ENCODE measurements at places on chromosomes 3 and 15. TPM values are rescaled to one million over a fixed set of nuclear protein-coding genes. Genes with fewer than 3 reads are reported as not detected.

DNA sequence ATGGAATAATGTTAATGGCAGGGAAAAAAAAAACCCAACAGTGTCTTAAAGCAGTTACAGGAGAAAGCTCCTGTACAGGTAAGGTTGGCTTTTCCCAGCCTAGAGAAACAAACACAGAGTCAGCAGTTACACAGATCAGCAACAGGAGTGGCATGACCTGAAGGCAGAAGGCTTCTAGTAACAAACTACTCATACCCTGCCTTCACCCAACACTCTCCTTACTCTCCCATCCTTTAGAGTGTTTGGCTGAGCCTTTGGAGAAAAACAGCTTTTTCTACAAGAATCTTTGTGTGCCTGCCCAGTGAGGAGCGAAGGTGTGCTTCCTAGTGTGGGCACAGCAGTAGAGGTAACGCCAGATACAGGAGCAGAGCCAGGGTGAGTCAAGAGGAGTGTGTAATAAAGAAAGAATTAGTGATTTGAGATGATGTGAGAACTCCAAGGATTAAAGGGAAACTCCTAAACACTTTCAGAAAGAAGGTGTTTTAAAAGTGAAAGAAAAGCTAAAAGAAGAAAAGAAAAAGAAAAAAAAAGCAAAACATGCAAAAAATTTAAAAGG lies 152.7 kb downstream of the POLR2M start:
- no peak for DNase-seq

DNA sequence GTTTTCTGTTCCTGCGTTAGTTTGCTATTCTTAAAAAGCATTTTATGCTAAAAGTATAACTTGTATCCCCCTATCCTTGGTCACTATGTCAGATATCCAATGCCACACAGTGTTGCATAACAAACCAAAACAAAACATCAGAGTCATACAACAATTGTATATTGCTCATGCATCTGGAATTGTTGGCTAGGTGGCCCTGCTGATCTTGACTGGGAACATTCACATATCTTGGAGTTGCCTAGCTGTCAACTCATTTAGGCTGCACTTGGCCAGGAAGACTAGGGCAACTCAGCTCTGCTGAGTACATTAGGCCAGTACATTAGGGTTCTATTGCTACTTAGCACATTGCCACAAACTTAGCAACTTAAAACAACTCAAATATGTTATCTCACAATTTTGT lies 706.5 kb upstream of the UBE2E2 start:
- no peak for DNase-seq

DNA sequence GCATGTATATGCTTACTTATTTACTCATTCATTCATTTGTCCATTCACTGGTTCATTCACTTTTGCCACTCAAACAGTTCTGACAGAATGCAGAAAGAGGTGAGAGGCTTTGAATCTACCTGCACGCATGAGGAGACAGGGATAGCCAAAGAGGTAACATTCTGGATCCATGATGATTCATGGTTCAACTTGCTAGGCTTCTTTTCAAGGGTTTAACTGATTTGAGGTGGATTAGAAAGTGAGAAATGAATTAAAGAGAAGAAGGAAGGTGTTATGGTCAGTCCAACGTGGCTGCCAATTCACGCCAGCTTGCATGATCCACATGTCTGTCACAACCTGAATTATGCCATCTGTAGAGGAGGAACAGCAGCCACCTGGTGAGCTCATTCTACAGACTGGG lies 260.6 kb downstream of the ARRDC4 start:
- no peak for DNase-seq

DNA sequence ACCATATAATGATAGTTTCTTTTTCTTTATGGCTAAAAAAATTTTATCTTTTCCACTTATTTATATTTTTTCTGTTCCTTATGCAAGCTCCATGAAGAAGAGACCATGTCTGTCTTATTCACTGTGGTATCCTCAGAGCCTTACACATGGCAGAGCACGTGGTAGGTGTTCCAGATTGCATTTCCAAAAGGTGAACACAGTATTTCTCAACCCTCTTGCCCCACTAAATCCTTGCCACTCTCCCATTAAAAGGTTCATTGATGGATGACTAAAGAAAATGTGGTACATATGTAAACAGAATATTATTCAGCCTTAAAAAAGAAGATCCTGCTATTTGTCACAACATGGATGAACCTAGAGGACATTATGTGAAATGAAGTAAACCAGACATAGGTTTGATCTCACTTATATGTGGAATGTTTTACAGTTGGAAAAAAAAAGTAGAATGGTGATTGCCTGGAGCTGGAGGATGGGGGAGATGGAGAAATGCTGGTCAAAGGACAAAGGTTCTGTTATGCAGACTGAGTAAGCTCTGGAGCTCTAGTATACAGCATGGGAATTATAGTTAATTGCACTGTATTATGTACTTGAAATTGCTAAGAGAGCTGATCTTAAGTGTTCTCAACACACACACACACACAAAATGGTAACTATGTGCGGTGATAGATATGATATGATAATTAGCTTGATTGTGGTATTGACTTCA lies 266.7 kb downstream of the CNTN3 start:
- no peak for DNase-seq

- peak; percentile 16 for DNase-seq
Observed at GRCh38 chr15:99250001-99250400, 620 bp upstream of the TTC23 start.

- no peak for DNase-seq
Observed at GRCh38 chr3:14902719-14903118, 44.7 kb upstream of the NR2C2 start.

GRCh38 chr3:132399054-132399929 lies 18.0 kb upstream of the DNAJC13 start:
- DNase-seq, result peak; percentile 52

DNA sequence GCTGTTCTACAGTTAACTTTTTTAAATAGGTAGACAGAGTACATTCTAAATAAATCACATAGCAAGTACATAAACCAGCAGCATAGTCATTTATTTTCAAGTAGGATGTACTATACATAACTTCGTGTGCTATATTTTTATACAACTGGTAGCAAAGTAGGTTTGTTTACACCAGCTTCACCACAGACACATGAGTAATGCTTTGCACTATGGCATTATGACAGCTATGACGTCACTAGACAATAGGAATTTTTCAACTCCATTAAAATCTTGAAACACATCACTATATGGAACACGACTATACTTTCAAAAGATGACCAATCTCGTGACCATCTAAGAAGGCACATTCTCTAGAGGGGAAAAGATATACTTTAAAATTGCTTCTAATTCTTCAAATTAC lies 3.5 kb downstream of the TEX55 start:
- no peak for DNase-seq

GRCh38 chr15:49290191-49290590 lies 120.1 kb downstream of the GALK2 start:
- no peak for DNase-seq

- DNase-seq, result no peak
Observed at GRCh38 chr3:167125612-167126407, 254.3 kb downstream of the ZBBX start.

The MEX3B gene
- total RNA-seq, result 0.63 TPM
